ENCODE measurements at places on chromosomes 1 and 21.

DNA sequence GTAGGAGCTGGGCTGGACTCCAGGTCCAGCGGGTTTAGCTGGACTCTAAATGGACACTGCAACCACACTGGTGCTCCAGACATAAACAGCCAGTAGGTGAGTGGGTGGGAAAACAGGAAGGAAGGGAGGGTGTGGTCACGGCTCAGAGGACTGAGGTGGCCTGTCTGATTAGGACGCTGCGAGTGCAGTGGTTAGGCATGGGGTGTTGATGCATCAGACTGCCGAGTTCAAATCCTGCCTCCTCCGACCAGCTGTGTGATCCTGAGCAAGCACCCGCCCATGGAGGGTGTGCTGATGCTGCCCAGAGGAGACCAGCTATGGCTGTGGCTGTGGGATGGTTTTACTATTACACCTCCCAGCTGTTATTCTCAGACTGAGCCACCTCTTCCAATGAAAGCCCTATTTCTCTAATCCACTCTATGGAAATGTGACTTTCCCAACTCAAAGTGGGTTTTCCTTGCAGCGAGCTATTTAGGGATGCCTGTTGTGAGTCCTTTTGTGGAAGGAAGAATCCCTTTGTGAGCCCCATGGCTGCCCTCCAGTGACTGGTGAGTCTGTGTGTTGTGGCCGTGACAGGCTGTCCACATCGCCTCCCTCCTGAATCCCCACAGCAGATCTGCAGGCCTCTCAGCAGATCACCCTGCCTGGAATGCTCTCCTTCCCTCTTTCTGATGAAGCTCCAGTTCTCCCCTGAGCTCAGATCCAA is 56.6 kb upstream of the EDN2 start:
- peak; percentile 22 for DNase-seq

GRCh38 chr21:37118187-37118826 is 45.3 kb downstream of the TTC3 start:
- DNase-seq: no peak

DNA sequence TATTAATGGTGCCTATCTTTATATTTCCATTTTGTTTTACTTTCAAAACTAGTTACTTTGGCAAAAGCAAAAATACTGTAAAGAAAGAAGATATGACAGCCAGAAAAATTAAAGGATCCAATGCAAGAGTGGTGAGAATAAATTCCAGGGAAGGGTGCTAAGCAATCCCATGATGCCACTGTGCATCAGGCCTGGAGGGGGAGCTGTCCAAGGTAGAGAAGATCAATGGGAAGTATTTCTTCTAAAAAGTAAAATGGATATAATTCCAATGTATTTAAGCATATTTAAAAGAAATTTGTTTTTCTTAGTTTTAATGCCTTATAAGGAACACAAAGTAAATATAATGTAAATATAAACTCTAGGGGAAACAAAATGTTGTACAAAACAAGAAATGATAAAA is 1382.2 kb upstream of the B3GALT2 start:
- DNase-seq: peak; percentile 19

GRCh38 chr1:181637998-181638397 is 154.7 kb downstream of the CACNA1E start:
- DNase-seq: no peak

- peak; percentile 53 for DNase-seq
Observed at GRCh38 chr1:241311056-241311746, 45.8 kb downstream of the RGS7 start.

DNA sequence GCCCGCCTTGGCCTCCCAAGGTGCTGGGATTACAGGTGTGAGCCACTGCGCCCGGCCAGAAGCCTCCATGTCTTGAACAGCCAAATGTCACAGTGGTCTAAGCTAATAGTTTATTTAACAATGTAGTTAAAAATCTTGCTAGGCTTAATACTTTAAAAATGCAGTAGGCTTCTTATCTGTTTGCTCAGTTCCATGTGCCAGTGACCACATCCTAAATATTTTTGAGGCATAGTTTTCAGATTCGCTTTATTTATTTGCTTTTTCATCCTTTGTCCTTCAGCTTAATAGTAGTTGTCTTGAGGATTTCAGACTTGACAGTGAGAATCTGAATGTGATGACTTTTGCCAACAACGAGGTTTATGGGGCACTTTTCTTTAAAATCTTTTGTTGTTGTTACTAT is 59.9 kb upstream of the PRRX1 start:
- DNase-seq: no peak

GRCh38 chr1:165874643-165875042 is 47.2 kb downstream of the UCK2 start:
- no peak for DNase-seq

GRCh38 chr1:37392051-37392450 is 82.3 kb upstream of the ZC3H12A start:
- DNase-seq: no peak

- DNase-seq: no peak
Observed at GRCh38 chr21:41692185-41692565, 74.7 kb downstream of the RIPK4 start.

GRCh38 chr1:39840507-39840906 is 42.8 kb downstream of the TRIT1 start:
- DNase-seq: no peak

DNA sequence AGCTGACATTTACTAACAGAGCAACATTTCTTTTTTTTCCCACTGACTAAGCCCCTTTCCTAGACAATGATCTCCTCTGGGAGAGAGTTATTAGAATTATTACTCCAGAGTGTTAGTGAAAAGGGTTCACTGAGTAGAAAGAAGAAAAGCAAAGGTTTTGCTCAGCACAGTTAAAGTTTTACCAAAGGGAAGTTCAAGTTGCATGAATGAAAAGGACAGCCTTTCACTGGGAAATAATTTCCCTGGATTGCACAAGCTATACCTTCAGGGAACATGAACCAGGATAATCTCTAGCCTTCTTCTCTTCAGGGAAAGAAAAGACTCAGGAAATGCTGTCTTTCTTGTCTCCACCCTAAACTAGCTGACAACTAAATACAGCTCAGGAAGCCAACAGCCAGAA is 71.4 kb upstream of the ESRRG start:
- DNase-seq: no peak

DNA sequence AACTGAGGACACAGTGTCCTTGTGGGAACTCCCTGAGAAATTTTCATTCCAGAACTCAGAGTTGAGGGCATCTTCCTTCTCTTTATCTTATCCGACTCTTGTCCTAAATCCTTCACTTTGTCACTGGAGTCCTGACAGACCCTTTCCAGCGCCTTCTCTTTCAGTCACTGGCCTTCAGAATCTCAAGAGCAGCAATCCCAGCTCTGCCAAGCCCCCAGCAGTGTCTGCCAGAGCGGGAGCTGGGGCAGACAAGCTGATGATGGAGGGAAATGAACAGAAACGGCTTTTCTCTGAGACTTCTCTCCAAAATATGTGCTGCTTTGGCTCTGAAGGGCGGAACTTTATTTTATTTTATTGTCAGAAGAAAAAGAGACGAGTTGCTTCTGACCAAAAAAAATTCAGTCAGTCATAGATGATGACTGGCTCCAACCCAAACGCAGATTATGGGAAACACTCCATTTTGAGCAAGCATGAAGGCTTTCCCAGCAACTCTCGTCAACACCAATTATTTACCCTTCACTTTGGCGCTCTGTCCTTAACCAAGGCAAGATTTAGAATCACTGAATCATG is 32.2 kb downstream of the MIS18A start:
- no peak for DNase-seq

GRCh38 chr1:232137066-232137465 is 492.9 kb downstream of the SIPA1L2 start:
- DNase-seq: no peak

DNA sequence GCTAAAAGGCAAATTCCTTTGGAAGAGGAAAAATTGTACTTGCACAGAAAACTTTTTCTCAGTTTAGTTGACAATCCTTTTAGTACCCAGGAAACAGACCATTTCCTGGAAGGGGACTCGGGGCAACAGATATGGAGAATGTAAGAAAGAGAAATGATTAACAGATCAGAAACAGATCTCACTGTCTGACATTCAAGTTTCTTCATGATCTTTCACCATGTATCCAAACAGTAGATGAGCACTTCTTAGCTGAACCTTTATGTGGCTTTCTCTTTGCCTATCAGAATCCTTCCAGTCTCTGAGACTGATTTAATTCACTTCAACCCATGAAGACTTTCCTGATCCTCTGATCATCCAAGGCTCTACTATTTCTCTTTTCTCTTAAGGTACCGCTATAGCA is 2.7 kb downstream of the TTLL7 start:
- no peak for DNase-seq

- DNase-seq: peak; percentile 17
Observed at GRCh38 chr1:57494530-57495079, 70.7 kb upstream of the DAB1 start.

DNA sequence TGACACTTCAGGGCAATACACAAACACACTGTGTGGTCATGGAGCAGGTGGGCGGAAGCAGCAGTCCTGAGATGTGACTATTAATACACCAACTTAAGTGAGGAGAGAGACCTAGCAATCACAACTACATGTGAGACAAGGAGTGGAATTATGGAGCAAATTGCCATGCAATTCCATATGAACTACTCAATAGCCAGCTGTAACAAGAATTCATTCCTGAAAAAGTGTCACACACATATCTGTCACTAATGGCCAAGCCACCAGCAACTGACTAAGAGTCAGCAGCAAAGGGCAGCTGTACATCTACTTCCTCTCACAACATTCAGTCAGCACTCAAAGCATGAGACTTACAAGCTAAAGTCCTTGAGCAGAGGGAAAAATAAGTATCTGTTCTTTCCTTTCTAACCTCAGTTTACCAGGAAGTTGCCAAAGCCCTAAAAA is 46.2 kb downstream of the GPR3 start:
- no peak for DNase-seq

DNA sequence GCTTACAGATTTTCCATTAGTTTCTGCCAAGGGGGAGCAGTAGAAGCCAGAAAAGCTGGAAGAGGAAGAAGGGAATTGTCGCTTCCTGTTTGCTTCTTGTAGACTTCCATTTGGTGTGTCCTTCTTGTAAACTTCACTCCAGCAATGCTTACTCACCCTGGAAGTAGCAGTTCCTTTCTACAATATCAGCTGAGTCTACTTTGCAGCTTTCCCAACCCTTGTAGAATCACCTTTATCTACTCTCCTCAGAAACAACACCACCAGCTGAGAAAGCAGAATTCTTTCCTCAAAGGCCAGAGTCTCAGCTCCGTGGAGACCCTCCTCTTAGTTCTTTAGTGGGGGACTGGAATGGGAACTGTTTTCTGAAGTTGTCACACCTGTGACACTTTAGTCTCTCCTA is 1136.7 kb upstream of the TMPRSS15 start:
- no peak for DNase-seq

GRCh38 chr1:8314346-8315280 is 3.3 kb upstream of the SLC45A1 start:
- DNase-seq: peak; percentile 80

- peak; percentile 31 for DNase-seq
Observed at GRCh38 chr1:55285834-55286233, 70.7 kb upstream of the USP24 start.

- DNase-seq: no peak
Observed at GRCh38 chr1:192852001-192852947, 43.4 kb downstream of the RGS2 start.

GRCh38 chr1:38523568-38523939 is 336.0 kb downstream of the RRAGC start:
- no peak for DNase-seq

GRCh38 chr1:225522588-225523262 is 94.9 kb upstream of the LBR start:
- no peak for DNase-seq

GRCh38 chr1:236164273-236164672 is 21.9 kb downstream of the GPR137B start:
- DNase-seq: no peak

DNA sequence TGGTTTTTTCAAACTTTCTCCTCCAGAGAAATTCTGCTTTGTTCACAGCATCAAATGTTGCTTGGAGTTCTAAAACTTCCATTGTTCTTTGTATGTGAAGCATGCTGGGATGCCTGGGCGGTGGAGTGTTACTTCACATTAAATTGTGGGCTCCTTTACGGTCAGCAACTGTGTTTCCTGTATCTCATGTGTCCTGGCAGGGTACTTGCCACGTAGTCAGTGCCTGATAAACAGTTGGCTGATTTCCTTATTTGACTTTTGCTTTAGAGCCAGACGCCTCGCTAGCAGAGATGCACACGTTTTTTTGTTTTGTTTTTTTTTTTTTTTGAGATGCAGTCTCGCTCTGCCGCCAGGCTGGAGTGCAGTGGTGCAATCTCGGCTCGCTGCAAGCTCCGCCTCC is 96.7 kb downstream of the UCK2 start:
- no peak for DNase-seq

- peak; percentile 92 for DNase-seq
Observed at GRCh38 chr1:8408151-8408839, 90.4 kb downstream of the SLC45A1 start.

GRCh38 chr1:84851839-84852238 is 41.2 kb downstream of the LPAR3 start:
- DNase-seq: peak; percentile 95

- no peak for DNase-seq
Observed at GRCh38 chr1:37042506-37042905, 8.2 kb upstream of the GRIK3 start.

DNA sequence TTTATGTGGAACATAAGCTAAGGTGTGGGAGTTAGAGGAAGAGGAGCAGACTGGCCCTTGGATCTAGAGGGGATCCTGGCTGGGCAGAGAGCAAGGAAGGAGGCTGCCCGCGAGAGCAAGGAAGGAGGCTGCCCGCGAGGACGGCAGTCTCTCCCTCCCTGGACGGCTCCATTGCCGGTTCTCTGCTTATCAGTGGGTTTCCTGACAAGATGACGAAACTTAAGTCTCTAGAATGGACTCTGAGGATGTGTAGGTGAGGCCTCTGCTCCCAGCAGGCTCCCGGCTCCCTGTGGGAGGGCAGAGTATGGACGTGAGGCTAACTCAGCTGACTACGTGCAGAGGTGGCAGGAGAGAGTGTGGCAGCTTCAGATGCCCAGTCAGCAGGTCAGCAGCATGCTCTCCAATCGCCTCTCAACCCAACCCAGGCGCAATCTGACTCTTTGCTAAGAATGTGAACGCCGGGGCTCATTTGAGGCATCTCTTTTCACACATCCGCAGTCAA is 6.1 kb downstream of the MYBPHL start:
- DNase-seq: no peak

- DNase-seq: no peak
Observed at GRCh38 chr1:230422221-230422981, 3.7 kb downstream of the PGBD5 start.

DNA sequence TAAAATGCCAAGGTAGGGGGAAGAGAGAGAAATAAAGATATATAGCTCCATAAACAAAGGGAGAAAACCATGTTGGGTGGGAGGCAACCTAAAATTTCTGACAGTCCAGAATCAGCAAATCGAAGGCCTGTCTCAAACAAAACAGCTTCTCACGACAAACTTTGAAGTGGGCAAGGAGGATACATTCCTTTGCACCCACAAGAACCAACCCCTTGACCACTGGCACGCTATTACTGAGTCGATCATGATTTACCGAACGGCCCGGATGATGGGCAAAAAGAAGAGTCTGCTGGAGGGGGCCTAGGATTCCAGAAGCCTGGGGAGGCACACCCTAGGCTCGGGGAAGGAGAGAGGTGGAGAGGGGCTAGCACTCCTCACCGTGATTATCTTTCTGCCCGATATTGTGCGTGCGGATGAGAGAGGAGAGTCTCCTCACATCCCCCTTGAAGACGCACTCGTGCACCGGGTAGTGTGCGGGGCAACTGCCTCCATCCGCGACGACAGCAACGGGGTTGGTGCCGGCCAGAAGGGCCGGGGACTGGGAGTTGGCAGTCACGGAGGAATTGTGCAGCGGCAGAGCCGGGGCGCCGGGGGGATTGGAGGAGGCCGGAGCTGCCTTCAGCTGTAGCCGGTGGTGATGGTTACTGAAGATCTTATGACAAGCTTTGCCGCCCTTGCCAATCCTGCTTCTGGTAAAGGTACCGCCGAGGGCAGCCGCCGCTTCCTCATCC is 756 bp downstream of the ANKRD13C start:
- peak; percentile 93 for DNase-seq

- DNase-seq: no peak
Observed at GRCh38 chr1:6695868-6696267, 5.7 kb downstream of the DNAJC11 start.

Measured in M059J (cell line).